ENCODE measurements at places on chromosomes 13 and 19. TPM values are rescaled to one million over a fixed set of nuclear protein-coding genes. Genes with fewer than 3 reads are reported as not detected.

Gene KLK7
- not detected for total RNA-seq

Gene ZNF254
- 32.3 TPM for total RNA-seq

Gene CHST8
- total RNA-seq: 0.54 TPM

Gene PTPRS
- total RNA-seq: 93.7 TPM

Gene GAPDHS
- total RNA-seq: not detected

Gene N4BP2L2
- 81.1 TPM for total RNA-seq

Gene LNX2
- total RNA-seq: 14.0 TPM

Gene UNC13A
- total RNA-seq: 1.2 TPM

Gene KLK6
- 0.67 TPM for total RNA-seq

Gene CGB1
- not detected for total RNA-seq

Gene KIR2DL4
- total RNA-seq: not detected

Gene N4BP2L1
- total RNA-seq: 4.2 TPM

GRCh38 chr19:45820413-45821102 lies 5.5 kb upstream of the RSPH6A start:
- no peak for DNase-seq

DNA sequence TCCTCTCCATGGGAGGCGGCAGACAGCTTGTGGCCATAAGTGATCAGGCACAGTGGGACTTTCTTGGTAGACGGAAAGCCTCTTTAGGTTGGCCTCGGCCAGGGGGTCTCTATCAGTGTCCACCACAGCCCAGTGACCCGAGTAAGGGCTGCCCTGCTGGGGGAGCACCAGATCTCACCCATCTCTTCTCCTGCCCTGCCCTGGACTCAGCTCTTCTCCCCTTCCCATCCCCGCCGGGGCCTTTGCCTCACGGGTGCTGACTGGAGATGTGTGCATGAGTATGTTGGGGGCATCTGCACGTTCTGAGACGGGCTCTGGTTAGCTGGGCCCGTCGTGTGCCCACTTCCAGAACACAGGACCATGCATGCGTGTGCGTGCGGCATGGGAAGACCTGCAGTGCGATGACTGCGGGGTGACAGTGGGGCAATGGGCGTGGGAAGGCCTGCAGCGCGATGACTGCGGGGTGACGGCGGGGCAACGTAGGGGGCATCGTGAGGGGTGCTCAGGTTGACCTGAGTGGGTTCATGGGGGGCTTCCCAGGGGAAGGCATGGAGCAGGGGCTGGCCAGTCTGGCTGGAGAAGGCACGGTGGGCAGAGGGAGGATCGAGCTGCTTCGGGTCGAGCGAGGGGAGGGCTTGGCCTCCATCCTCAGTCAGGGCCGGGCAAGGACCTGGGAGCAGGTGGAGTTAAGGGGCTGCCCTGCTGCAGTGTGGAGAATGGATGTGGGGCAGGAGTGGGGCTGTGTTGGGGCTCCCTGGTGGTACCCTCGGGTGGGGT lies 15.9 kb downstream of the EPN1 start:
- DNase-seq: no peak

- DNase-seq: no peak
Measured at GRCh38 chr19:55309448-55309847, 15.7 kb downstream of the TMEM150B start.

DNA sequence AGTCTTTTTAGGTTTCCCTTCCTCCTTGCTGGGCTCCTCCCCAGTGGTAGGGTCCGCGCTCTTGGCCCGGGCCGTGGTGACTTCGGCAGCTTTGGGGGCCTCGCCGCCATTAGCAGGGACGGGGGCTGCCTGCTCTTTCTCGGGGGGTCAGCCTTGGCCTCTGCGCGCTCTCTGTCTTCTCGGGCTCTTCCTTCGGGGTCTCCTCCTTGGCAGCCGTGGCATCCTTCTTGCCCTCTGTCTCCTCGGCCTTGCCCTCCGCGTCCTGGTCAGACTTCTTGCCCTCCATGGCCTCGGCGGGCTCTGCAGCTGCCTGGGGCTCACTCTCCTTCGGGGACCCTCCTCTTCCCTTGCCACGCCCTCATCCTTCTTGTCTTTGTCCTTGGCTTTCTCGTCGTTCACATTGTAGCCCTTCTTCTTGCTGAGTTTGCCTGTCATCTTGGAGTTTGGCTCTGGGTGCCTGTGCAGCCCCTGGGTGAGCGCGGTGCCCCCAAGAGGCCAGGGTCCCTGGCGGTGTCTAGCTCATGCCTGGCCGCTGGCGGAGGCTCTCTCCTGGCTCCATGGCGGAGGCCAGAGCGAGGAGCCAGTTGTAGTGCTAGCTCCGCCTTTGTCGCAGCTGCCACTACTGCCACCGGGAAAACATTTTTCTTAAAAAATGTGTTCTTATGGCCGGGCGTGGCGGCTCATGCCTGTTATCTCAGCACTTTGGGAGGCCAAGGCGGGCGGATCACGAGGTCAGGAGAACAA lies 283.0 kb upstream of the SGCG start:
- DNase-seq: no peak

GRCh38 chr13:50910485-50910805 lies 854 bp downstream of the RNASEH2B start:
- peak; percentile 23 for DNase-seq

DNA sequence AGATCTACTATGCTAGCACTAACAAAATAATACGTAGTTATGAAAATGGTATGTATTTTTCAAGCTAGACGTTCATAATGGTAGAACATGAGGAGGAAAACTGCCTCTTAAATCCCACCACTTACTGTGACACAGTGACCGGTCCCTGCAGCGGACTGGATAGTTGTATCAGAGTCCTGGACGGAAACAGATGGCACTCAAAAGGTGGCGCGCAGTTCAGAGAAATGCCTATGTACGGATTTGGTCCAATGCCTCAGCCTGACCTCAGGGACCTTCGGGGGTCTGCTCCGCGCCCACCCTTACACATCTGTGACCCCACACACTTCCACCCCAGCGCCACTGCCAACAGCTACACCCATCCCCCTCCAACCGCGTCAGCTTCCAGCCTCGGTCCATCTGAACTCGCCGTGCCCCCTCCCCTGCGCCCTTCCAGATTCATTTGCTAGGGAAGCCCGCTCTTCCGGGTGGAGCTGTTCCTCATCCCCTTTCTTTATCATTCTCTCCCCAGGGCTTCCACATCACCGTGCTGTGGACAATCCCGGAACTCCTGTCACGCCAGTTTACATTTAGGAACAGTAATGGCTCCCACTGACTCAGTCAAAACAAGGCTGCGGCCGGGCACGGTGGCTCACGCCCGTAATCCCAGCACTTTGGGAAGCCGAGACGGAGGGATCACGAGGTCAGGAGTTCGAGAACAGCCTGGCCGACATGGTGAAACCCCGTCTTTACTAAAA lies 792 bp upstream of the LENG8 start:
- DNase-seq: peak; percentile 70

DNA sequence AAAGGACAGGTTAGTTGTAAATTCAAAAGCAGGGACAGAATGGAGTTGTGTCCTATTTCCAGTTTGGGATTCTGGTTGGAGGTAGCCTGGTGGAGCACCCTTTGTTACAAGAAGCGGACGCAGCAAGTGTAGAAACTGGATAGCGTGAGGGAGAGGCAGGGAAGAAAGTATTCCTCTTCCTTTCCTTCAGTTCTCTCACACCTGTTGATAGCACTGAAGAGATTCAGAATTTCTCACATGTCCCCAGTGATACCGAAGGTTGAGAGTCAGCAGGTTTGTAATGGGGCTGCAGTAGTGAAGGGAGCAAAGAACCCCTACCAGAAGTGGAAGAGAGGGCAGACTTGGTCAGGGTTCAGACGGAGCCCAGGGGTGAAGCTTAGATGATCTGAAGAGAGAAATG lies 399.2 kb downstream of the SPRY2 start:
- DNase-seq: no peak

GRCh38 chr13:28356561-28357021 lies 138.3 kb downstream of the FLT1 start:
- DNase-seq: no peak

GRCh38 chr19:51120160-51120559 lies 4.5 kb upstream of the SIGLEC9 start:
- no peak for DNase-seq

DNA sequence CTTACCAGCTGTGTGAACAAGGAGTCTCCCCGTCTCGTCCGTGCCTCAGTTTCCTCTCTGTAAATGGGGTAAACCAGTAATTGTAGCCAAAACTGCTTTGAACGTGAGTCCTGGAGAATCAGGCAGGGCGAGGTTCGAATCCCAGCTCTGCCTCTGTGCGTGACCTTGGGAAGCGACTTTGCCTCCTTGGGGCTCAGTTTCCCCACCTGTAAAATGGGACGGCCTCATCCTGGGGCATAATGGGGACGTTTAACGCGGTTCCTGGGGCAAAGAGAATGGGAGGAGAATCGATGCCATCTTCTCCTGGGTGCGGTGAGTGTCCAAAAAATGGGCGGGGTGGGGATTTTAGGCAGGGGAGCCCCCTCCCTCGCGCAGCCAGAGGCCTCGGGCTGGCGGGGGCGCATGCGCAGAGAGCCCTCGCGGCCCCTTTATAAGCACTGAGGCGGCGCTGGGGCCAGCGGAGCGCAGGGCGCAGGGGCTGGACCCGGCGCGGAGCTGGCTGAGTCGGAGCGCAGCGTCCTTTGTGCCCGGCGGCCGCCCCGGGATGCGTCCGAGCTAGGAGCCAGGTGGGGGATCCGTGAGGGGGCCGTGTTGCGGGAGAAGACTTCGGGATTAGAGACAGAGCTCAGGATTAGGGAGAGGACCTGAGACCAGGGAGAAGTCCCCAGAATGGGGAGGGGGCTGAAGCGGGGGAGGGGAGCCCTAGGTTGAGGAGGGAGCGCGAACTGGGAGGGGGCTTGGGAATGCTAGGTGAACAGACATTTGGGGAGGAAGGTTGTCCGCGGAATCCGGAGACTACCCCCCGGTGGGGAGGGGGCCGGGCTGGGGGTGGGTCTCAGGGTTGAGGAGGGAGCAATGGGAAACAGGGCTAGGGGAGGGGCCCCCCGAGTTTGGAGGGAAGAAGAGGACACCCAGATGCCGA lies at the start of gene NCAN:
NCAN (plus strand) TSS at position 460 of the 922 bp plus-strand sequence. CDS start 4,996 bp downstream, outside the sequence.
- peak; percentile 31 for DNase-seq

GRCh38 chr19:47107202-47107952 lies 6.2 kb downstream of the ZC3H4 start:
- DNase-seq: no peak

DNA sequence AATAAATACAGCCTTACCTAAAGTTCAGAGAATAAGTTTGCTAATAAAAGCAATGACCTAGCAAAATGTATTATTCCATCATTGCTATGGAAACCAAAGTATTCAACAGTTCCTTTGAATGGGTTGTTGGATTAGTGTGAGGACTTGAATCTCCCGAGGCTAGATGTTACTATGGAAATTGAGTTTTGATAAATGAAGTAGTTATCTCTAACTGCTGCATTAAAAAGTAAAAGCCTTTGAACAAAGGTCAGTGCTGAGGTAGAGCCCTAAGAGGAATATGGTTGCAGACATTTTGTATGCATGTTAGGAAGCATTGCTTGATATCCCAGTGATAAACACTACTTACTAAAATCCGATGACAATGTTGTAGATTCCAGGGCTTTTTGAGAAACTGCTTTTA lies 6.2 kb downstream of the KLF5 start:
- DNase-seq: no peak

DNA sequence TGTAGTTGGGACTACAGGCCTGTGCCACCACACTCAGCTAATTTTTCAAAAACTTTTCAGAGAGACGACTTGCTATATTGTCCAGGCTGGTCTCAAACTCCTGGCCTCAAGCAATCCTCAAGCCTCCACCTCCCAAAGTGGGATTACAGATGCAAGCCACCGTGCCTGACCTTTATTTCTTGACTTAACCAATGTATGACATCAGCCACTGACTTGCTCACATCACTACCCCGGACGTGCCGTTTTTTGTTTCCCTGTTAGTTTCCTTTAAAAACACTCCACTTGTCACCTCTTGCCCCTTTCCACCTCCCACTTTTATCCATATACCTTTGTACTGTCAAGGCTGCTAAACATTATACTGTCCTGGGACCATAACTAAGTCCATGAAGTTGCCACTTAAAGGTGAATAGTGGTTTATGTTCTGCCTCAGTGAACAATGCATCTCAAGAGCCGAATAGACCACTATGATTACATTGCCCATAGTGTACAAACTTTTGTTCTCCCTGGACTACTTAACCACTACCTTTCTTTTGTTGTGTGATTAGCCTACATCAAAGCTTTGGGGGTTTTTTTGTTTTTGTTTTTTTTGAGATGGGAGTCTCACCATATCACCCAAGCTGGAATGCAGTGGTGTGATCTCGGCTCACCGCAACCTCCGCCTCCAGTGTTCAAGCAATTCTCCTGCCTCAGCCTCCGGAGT lies 2.3 kb upstream of the EPHX3 start:
- DNase-seq: no peak

GRCh38 chr13:111474136-111475002 lies 153.9 kb downstream of the TEX29 start:
- DNase-seq: peak; percentile 23

GRCh38 chr19:2296141-2296540 lies 11.8 kb downstream of the LINGO3 start:
- DNase-seq: no peak

DNA sequence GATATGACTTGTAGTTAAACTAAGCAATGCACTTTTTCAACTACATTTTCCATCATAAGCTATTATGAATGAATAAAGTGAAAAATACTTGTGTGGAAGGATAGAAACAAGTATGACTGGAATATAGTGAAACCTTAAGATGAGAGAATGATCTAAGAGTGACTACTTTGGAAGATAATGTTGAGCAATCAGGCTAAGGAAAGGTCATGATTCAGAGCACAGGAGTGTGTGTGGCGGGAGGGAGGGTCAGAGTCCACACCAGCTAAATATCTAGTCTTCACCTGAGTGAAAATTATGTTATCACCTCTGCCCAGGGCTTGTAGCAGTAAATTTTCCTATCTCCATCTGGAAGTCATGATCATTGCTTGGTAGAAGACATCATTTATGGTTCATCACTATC lies 833.4 kb upstream of the ATXN8OS start:
- DNase-seq: no peak

DNA sequence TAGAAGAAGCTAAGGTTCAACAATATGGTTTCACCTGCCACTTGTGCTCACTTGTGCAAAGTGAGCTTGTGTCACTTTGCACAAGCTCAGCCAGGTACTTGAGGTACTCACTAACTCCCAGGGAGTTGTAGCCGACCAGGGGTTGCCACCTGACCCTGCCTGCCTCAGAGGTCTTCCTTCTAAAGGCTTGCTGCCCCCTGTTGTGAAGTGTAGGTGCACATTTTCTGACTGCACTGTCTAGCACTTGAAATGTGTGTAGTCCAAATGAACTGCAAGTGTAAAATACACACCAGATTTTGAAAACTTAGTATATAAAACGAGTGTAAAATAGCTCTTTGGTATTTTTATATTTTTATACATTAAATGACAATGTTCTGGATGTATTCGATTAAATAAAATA lies 230.8 kb downstream of the DLEU7 start:
- no peak for DNase-seq

- DNase-seq: no peak
Measured at GRCh38 chr13:98656223-98656622, 79.3 kb upstream of the STK24 start.

DNA sequence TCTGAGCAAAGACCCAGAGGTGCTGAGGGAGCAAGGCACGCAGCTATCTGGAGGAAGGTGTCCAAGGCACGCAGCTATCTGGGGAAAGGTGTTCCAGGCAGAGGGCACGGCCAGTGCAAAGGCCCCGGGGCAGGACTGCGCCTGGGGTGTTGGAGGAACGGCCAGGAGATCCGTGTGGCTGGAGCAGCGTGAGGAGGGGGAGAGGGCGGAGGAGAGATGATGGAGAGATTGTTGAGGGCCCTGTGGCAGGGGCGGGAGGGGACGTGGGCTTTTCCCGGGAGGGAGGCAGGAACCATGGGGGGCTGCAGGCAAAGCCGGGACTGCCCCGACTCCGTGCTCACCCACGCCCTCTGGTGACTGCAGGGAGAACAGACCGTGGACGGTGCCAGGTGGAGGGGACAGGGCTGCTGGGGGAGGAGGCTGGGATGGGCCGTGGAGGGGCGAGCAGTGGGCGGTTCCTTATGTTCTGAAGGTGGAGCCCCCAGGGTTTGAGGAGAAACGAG lies 13.3 kb upstream of the MISP start:
- DNase-seq: peak; percentile 72

- no peak for DNase-seq
Measured at GRCh38 chr19:10478476-10478875, 24.7 kb downstream of the KEAP1 start.

Data from endothelial cell (in vitro differentiated cells).